ENCODE measurements at places on chromosomes 7 and 10.

DNA sequence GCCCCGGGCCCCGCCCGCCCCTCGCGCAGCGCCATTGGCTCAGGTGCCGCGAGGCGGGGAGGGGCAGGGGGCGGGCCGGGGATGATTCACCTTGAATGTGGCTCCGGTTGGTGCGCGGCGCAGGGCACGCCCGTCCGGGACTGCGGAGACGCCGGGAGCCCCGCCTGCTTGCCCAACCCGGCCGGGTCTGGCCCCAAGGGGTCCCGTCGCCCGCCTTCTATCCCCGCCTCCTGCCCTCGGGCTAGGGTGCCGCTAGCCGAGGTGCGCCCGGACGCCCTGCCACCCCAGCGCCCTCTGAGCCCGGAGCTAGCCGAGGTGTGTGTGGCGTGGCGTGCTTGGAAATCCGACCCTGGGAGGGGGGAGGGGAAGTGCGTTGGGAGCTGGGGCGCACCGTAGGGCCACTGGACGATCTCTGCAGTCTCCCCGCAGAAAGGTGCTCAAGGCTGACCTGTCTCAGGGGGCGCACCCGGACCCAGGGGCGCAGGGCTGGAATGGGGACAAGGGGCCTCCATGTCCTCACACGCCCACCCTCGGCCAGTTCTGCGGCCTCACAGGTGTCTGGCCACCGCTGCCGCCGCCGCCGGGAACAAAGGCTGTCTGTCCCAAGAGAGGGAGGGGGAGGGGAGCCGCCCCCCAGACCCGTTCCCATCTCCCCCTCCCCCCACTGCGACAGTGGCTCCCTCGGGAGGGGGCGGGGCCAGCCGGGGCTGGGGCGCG, 168.9 kb downstream of the NRF1 start:
- no peak for DNase-seq

- DNase-seq = no peak
Measured at GRCh38 chr7:2956526-2957368, 86.9 kb downstream of the CARD11 start.

DNA sequence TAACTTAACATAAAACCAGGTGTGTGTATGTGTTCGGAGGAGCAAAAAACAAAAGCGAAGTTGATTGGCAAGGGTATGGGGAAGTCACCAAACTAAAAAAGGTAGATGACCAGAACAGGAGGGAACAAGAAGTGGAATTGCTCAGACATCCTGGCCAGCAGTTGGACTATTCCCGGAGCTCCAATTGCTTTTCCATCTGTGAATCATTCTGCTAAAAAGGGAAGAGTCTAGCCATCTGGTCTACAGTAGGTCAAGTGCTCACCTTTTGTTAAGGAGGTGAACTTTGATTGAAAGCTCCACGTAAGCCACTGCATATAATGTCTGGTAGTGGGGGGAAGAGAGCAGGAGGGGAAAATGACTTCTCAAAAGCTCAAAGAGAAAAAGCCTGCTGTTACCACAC, 50.0 kb upstream of the BET1 start:
- no peak for DNase-seq

DNA sequence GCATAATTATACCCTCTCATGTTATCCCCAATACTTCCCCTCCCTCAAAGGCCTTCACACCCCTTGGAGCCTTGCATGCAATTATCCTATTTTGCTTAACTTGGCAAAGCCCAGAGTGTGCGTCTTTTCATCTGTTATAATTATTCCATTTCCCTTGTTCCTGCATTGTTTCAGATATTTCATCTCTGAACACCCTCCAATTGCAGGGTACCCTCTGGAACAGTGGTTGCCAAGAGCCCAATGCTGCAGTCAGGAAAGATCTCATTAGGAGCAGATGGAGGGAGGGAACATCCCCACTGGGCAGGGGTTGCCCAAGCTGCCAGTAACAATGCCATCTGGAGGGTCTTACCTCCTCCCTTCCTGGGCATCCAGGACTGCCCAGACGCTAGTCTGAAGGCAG, 18.4 kb upstream of the GOLGA7B start:
- DNase-seq = no peak

DNA sequence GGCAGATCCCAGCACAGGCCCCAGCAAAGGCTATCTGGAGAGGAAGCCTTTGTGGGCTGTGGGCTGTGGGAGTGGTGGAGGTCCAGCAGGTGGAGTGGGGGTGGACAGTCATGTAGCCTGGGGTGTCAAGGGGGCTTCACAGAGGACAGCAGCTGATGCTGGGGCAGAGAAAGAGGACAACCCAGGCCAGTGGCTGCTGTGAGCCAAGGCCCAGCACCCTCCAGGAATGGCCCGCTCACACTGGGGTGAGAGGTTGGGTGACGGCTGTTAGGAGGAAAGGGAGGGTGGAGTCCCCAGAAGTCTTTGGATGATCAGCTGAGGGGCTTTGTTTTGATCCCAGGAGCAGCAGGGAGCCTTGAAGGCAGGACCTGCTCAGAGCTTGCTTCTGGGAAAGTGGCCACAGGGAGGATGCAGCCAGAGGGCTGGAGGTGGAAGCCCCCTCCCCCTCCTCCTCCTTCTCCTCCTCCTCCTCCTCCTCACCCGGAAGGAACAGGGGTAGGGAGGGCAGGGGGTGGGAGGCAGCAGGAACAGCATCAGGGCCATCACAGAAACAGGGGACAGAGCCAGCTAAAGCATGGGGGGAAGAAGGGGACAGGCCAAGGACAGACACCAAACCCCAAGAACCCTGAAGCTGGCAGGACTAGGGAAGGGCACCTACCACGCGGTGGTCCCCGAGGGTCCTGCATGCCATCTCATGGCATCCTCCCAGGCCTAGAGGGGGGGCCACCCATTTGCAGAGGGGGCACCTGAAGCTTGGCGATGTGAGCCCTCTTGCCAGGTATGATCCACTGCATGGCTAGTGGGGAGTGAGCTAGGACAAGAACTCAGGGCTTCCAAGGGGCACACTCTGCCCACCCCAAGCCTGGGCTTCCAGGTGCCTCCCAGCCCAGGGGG, 144.9 kb downstream of the GRID1 start:
- no peak for DNase-seq

- DNase-seq = no peak
Measured at GRCh38 chr10:126538439-126539135, 131.9 kb downstream of the C10orf90 start.

DNA sequence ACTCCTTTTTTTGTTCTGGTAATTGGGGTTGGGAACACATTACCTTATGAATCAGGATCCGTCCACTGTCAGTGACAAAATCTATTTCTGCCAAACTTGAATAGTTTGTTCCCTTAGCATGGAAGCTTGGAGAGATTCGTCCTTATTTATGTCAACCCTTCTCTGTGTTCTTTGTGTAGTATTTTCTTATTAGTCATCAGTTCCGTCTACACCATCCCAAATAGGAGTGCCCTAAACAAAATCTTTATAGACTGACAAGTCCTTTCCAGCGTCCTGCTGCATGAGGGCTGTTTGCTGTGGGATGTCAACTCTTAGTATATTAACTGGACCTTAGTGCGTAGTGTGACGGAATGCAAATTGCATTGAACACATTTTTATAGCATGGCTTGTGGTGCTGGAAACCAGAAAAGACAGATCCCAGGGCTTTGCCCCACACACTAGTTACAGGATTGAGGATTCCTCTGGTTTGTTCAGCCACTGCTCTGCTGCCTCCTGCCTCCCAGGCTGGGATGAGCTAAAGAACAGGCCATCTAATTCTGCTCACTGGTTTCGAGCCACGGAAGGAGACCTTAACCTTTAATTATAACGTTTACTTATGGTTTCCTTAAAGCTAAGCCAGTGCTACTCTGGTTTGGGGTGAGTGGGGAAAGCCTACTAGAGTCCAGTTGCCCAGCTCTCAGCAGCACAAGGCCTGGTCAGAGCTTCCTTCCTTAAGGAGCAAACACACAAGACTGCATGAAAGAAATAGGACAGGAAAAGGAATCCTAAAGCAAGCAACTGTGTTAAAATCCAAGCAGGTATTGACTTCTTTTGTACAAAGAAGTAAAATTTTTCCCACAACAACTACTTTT, 194.4 kb downstream of the CCSER2 start:
- DNase-seq = no peak

All from occipital lobe (tissue), 3 donors.